Fibroblast of skin of left quadriceps (primary cell): ENCODE measurements at places on chromosomes 13 and 19.

DNA sequence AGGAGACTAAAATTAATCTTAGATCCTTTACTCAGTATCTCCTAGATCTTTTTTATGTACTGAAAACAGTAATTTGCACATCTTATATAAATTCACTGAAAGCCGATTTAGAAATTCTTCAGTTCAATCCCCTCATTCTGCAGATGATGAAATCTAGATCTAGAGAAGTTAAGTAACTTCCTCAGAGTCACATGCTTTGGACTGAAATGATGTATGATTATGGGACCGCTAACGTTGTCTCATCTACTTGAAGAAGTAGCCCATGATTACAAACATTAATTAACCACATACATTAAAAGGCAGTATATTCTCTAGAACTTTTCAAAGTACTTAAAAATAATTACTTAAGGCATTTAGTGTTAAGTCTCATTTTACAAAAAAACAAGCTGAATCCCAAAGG, 37.8 kb downstream of the ELF1 start:
- DNase-seq, result no peak

GRCh38 chr13:107767119-107767518, 448.2 kb downstream of the LIG4 start:
- DNase-seq, result no peak

DNA sequence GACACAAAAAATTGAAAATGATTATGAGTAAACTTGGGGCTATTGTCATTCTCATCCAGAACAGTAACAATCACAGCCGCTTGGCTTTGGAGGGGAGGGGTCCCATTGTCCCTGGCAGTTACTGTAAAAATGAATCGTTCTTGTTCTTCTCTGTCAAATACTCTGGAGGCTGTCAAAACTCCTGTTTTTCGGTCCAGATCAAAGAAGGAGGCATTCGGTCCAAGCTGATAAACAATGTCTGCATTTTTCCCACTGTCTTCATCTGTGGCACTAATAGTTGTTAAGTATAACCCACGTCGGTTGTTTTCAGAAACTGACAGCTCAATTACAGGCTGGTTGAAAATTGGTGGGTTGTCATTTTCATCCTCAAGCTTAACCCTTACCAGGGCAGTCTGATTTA, 3.4 kb downstream of the PCDH9 start:
- DNase-seq, result no peak

DNA sequence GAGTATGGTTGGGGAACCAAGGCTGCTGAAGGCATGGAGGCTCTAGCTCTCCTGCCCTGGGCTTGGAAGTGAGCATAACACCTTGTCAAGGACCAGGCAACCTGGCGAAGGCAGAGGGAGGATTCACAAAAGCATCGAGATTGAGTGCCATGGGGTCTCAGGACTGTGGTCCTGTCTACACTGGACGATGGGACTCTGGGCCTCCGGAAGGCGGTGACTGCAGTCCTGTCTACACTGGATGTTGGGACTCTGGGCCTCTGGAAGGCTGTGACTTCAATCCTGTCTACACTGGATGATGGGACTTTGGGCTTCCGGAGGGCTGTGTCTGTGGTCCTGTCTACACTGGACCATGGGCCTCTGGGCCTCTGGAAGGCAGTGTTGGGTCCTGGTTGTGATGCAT, 290.4 kb downstream of the TEX29 start:
- no peak for DNase-seq

- no peak for DNase-seq
Measured at GRCh38 chr13:96450326-96451020, 360.6 kb downstream of the HS6ST3 start.
